ENCODE measurements at places on chromosomes 3 and 15.

DNA sequence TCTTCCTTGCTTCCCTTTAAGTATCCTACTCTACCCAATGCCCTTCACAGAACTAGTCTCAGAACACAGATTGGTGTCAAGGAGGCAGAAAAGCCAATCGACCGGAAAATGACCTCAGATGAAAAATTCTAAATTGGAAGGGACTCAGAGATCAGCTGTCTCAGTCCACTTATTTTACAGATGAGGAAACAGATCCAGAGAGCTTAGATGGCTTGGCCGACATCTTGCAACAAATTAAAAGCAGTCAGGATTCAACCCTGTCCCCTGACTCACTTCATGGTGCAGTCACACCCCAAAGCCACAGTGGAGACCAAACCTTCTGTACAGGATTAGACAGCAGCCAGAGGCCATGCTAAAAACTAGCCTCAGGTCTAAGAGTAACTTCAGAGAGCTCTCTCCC lies 169.3 kb upstream of the BHLHE40 start:
- DNase-seq = no peak

GRCh38 chr3:124814620-124815421 lies 72.3 kb downstream of the ITGB5 start:
- DNase-seq = no peak

DNA sequence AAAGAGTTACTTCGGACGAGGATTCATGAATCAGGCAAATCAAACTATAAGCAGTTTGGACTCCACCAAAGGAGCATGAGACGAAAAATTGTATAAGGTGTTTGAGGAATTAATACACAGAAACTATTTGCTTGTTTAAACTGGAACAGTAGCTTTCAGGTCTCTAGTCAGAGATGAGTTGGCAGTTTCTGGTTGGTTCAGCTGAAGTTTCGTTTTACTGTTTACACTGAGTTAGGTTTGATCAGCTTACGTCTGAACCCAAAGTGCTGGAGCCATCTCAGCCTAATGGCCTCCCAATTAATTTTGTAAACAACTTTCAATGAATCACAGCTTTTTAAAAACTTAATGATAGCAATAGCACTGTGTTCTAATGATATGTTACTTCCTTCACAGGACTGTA lies 703.7 kb downstream of the NLGN1 start:
- DNase-seq = no peak

GRCh38 chr3:124258057-124258500 lies 266.2 kb upstream of the ROPN1 start:
- DNase-seq = no peak

- DNase-seq = no peak
These were observed 265.2 kb downstream of the SHOX2 start for GRCh38 chr3:157841029-157841428.

DNA sequence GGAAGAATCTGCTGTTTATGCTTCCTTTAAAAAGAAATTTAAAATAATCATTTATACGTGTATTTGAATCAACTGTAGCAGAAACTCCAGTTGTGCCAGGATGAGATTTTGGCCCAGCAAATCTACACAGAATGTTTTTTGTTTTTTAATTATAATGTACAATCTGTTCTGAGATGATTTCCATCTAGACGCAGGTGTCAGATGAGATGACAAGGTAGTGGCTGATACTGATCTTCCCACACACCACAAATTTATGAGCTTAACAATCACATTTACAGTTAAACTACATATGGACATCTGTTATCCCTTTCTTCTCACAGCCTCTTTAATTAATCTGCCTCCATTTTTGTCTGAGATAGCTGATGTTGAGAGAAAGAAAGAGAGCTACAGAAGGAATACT lies 23.6 kb downstream of the DCLK3 start:
- DNase-seq = no peak

GRCh38 chr3:196251918-196252317 lies 35.6 kb downstream of the SLC51A start:
- DNase-seq = no peak

DNA sequence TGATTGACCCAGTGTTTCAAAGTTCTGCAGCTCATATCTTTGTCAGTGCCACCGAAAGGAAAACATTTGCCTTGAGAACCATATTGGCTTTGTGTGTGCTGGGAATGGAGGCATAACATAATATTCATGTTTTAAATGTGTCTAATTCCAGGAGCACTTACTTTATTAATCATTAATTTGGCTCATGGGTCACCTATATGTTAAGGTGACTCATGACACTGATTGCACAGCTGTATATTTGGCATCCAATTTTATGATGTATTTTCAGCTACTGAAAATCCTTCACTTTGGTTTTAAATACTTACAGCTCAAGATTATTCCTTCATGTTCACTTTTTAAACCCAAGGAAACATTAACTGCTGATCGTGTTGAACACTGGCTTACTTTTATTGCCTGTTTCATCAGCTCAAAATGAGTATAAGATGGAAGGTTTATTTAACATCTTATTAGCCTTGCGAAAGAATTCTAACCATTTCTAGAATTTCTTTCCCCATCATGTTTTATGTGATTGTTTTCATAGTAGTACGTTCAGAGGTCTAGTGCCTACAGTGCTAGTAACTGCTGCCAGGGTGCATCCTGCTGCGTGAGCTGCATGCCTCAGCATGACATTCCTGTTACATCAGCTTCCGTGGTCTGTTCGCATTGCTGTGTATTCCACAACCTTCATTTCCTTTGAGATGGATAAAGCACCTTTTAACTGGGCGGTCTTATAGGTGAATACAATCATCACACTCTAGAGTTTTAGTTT lies 63.7 kb downstream of the LRCH3 start:
- DNase-seq = peak; percentile 70

DNA sequence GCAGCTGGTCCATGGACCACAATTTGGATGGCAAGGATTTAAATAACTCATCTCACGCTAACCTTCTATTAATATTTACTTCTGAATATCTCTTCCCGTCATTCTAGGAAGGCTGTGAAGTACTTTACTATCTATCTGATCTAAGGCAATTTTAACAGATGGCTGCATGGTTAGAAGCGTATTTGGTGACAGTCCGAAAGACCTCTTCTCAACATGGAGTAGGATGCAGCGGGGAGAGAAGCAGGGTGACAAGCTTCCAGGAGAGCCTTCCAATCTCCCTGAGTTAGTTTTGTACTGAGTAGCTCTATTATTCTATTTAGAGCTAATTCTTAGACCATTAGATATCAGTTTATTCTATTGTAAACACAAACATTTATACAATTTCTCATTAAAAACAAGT lies 309.4 kb downstream of the PLCL2 start:
- DNase-seq = peak; percentile 36

DNA sequence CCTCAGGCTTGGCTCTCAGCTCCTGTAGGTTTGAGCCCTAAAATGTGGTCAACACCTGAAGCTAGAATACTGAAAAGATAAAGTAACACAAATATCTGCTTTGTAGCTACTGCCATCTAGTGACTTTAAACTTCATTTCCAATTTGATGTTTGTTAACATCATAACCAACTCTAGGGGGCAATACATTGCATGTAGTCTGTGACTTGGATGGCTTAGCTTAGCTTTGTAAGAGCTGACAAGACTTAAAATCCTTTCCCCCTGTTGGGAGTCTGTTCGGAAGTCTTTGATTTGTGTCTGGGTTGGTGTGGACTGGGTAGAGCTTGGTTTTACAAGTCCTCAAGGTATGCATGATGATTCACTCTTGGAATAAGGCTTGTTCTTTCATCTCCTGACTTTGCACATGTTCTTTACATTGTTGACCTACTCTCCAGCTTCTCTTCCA lies 51.7 kb downstream of the SCN11A start:
- DNase-seq = peak; percentile 36

DNA sequence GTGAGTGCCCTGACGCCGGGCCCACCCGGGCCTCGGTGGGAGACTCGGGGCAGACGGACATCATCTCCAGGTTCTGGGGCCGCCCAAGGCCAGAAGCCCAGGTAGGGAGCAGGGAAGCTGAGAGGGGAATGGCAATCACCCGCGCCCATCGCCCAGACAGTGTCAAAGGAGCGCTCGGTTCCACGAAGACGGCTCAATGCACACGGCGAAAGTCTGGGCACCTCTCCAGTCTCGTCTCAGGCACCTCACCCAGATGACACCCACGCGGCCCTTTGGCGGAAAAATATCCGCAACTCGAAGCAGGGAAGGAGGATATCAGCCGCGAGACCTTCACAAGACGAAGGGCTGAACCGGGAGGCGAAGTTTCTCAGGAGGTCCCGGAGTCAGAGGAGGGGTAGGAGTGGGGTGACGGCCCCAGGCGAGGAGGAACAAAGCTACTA lies 916 bp downstream of the IL17RD start:
- DNase-seq = no peak

GRCh38 chr3:71308836-71309235 lies 274.7 kb downstream of the FOXP1 start:
- DNase-seq = no peak

DNA sequence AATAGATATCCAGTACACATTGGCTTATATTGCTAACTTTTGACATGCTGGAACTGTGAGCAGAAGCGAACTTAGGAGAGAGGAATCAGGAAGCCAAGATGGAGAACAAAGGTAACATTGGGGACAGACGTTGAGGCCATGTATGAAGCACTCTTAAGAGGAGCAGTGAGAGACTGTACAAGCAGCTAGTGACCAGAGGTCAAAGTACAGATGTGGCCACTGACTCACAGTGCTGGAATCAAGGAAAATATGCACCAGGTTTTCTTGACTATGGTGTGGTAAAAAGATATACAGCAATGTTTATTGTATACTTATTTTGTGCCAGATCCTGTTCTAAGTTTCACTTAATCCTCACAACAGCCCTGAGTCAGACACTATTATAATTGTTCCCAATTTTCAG lies 2.0 kb upstream of the IL20RB start:
- no peak for DNase-seq

GRCh38 chr3:42991341-42992315 lies 12.5 kb downstream of the GASK1A start:
- DNase-seq = no peak

GRCh38 chr3:12415014-12415680 lies 69.1 kb upstream of the TSEN2 start:
- DNase-seq = no peak

DNA sequence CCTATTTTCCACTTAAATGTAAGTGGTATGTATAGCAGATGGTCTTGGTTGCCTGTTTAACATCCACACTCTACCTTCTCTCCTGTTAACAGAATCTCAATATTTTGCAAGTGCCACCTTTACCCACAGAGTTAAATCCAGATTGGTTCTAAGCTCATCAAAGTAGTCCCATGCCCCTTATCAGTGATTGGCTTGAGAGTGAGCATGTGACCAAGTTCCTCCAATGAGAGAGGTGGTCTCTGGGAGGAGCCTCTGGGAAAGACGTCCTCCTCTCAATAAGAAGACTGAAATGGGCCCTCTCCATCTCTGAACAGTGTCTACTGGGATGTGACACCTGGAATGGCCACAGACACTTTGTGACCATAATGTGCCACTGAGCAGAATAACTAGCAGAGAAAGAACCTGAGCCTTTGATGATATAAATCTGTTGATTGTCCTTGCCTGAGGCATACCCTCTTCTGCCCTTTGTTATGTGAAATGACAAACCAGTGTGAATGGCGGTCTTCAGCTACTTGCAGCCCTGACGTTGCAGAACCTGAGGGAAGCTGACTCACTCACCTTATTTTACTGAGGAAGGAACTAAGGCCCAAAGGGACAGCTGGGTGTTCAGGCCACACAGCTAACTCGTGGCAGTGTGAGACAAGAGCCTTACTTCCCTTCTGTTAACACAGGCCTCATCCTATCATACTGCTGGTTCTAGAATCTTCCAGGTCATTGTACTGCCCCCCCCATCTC lies 42.4 kb upstream of the LARS2 start:
- no peak for DNase-seq

- no peak for DNase-seq
These were observed 570.4 kb downstream of the AGBL1 start for GRCh38 chr15:86650094-86650493.

GRCh38 chr3:166291186-166291955 lies 454.1 kb upstream of the BCHE start:
- no peak for DNase-seq

DNA sequence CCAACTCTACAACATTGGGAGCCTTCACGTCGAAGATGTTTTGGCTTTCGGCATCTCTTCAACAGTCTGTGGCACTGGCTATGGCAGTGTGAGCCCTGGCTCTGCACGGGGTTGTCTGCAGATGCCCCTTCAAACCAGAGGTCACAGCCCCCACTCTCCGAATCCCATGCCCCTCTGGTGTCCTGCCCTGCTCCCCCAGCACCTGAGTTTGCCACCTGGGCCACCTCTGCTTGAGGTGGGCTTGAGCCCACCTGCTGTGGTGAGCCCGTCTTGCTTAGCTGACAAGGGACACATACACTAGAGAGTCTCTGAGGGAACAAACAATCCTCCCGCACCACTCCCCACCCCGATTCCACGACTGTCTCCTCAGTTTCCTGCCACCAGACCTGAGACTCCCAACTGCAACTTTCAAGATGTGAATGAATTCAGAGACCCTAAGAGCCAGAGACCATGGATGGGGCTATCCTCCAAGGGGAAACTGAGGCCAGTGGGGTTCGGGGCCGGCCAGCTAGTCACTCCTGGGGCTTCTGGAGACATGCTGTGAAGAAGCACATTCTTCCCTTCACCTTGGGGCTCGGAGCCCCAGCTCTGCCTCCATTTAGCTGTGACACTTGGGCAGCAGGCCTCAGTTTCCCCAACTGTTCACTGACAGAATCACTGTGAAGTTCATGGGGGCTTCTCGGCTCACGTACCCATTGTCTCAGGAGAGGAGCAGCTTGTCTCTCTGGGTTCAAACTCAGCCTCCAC lies 44.6 kb downstream of the TPRA1 start:
- no peak for DNase-seq

DNA sequence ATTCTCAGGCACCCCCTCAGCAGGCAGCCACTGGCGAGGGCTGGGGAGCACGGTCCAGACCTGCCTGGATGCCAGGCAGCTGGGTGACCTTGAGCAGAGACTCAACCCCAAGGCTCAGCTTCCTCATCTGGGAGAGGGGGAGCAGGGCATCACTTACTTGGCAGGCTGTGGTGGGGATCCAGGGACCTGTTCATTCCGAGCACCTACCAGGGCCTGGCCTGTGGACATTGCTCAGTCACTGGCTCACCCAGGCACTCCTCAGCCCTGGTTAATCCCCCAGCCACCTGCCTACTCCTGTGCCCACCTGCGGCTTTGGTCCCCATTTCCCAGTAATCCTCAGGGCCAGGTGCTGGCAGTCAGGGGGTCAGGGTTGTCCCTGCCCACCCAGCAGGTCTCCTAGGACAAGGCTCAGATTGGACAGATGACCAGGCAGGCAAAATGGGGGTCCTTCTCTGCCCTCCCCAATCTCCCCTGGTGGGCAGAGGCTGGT lies 9.3 kb upstream of the RPL29 start:
- no peak for DNase-seq

DNA sequence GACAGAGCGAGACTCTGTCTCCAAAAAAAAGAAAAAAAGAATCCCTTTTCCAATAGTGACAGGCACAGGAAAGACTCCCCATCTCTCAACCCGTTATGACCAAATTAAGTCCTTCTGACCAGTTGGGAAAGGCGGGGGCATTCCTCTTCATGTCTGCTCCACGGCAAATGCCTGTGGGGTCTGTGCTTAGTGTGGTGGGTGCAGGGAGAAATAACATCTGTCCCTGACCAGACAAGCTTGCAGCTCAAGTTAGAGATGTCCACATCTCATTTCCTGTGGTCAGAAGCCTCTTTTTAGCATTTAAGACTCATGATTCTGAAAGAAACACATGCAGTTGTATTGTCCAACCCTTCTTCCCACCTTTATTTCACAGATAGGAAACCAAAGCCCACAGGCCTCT lies 16.2 kb downstream of the PLA1A start:
- DNase-seq = no peak

- DNase-seq = no peak
These were observed 10.3 kb downstream of the TM2D3 start for GRCh38 chr15:101641894-101642293.

All from cerebellum (tissue), 4 donors.